ENCODE measurements at places on chromosomes 6 and 20. TPM values are rescaled to one million over a fixed set of nuclear protein-coding genes. Genes with fewer than 3 reads are reported as not detected.

DNA sequence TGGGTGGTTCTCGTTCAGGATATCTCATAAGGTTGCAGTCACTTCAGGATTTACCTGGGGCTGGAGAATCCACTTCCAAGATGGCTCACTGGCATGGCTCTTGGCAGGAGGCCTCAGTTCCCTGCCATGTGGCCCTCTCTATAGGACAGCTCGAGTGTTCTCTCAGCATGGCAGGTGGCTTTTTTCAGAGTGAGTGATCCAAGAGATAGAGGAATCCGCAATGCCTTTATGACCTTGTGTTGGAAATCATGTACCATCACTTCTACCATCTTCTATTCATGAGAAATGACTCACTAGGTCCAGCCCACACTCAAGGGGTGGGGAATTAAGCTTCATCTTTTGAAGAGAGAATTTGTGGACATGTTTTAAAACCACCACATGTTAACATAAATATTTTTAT lies 37.8 kb downstream of the PPP1R16B start:
- no peak for DNase-seq

- peak; percentile 70 for DNase-seq
Measured at GRCh38 chr6:51959744-51960383, 127.5 kb downstream of the PKHD1 start.

Gene CLIC5
- 51.1 TPM for polyA plus RNA-seq

DNA sequence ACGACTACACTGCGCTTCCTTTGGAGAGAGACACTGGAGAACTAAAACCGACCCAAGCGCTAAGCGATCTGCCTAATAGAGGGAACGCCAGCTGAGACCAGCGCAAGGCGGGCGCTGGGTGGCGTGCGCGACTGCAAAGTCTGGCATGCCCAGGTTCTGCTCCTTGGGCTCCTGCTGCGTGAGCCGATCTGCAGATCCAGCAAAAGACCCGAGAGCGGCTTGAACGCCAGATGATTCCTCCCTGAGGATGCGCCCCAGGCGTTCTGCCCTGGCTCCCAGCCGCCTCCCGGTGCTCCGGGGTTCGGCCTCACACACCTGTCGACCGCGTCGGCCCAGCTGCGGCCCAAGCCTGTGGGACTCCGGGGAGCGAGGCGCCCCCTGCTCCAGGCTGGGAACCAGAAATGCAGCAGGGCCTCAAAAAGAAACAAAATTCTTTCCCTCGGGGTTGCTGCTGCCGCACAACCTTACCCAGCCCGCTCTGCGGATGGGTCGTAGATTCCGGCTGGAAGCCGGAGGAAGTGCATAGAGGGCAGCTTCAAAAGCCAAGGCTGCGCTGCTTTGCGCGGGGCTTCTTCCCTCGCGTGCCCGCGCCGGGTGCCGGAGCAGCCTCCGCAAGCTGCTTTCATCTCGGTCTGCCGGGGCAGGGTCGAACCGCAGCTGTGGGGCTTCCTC lies 17.9 kb upstream of the PRDM13 start:
- peak; percentile 78 for DNase-seq

Gene MC3R
- polyA plus RNA-seq: not detected

GRCh38 chr20:60762386-60762785 lies 489.7 kb upstream of the CDH4 start:
- no peak for DNase-seq

GRCh38 chr20:1298166-1298565 lies 30.8 kb downstream of the SDCBP2 start:
- no peak for DNase-seq

GRCh38 chr6:24856901-24857670 lies 58.4 kb upstream of the ARMH2 start:
- DNase-seq: no peak
